ENCODE measurements at places on chromosomes 7 and 10. TPM values are rescaled to one million over a fixed set of nuclear protein-coding genes. Genes with fewer than 3 reads are reported as not detected.

GRCh38 chr7:40599836-40600235, 465.0 kb downstream of the SUGCT start:
- DNase-seq: no peak

- peak; percentile 55 for DNase-seq
Measured at GRCh38 chr7:29274146-29275017, 79.8 kb downstream of the CHN2 start.

NXPH1 gene
- polyA plus RNA-seq: not detected

- no peak for DNase-seq
Measured at GRCh38 chr10:19302117-19302516, 253.5 kb downstream of the MALRD1 start.

GRCh38 chr10:3645406-3645805, 139.6 kb downstream of the KLF6 start:
- no peak for DNase-seq

DNA sequence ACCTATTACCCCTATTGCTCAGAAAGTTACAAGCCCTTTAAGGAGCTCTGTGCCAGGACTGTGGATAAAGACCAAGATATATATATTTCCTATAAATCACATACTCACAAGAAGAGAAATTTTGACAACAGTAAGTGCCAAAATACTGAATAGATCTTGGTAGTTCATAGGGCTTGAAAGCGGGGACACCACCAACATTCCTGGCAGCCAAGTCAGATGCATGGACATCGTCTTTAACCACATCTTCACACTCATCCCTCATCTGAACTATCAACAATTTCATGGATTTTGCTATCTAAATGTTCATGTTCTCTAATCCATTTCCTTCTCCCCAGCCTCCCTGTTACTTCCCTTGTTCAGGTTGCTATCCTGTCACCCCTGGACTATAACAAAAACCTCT, 67.5 kb upstream of the LRRC17 start:
- no peak for DNase-seq

PNLIPRP1 gene
- not detected for polyA plus RNA-seq

DNA sequence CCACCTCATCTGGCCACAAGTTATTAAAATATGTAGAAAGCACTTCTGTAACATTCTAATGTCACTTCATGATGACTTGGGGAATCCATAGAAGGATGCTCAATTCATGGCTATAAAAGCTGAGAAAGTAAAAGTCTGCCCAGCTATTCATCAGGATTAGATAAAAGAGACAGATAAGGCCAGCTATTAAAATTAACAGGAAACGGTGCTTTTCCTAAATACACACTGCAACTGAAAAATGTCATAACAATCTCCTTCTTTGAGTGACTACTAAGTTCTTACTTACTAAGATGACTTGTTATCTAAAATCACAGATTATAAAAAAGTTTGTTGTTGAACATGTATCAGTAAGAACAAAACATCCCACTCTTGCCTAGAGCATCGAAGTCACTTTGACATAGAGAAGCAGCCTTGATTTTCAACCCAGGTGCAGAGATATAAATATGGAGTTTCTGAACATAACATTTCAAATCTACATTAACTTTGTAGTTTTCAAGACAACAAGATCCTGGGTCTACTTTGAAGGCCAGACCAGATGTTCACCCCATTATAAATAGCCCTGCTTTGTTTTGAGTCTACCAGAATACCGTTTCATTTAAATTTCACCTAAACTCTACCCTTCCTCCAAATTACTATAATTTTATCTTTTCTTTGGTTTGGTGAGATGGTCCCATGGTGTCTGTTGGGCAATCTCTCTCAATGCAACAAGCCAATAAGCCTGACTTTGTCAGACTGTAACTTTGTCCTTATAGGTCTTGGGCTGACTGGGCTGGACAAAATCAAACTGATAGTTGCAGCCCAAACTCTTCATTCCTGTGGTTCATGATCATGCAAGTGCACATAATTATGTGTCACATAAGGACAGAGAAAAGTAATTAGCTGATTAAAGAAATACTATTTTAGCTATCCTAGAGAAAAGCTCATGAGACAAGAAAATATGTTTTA, 24.0 kb downstream of the HYCC1 start:
- no peak for DNase-seq

GIMAP8 gene
- 5.4 TPM for polyA plus RNA-seq

- DNase-seq: no peak
Measured at GRCh38 chr10:29007748-29008610, 280.9 kb upstream of the LYZL1 start.

GRCh38 chr10:60430017-60430416, 40.3 kb upstream of the ANK3 start:
- DNase-seq: no peak

DNA sequence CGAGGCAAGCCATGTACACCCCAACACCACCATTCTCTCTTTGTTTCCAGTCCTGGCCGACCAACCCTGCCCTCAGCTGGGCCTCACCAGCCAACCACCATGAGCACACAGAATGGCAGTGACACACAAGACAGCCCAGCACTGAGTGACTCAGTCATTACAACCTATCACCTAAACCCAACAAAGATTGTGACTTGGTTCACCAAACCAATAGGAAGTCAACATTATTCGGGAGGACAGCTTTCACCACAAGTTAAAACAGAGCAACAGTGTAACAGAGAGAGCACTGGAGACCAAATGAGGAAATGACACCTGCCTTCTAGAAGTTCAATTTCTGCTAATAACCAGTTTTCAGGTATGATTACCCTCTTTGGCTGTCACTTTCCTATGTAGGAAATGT, 72.1 kb downstream of the DNMBP start:
- DNase-seq: no peak

- DNase-seq: no peak
Measured at GRCh38 chr10:93062514-93063143, 2.0 kb downstream of the CYP26C1 start.

DNA sequence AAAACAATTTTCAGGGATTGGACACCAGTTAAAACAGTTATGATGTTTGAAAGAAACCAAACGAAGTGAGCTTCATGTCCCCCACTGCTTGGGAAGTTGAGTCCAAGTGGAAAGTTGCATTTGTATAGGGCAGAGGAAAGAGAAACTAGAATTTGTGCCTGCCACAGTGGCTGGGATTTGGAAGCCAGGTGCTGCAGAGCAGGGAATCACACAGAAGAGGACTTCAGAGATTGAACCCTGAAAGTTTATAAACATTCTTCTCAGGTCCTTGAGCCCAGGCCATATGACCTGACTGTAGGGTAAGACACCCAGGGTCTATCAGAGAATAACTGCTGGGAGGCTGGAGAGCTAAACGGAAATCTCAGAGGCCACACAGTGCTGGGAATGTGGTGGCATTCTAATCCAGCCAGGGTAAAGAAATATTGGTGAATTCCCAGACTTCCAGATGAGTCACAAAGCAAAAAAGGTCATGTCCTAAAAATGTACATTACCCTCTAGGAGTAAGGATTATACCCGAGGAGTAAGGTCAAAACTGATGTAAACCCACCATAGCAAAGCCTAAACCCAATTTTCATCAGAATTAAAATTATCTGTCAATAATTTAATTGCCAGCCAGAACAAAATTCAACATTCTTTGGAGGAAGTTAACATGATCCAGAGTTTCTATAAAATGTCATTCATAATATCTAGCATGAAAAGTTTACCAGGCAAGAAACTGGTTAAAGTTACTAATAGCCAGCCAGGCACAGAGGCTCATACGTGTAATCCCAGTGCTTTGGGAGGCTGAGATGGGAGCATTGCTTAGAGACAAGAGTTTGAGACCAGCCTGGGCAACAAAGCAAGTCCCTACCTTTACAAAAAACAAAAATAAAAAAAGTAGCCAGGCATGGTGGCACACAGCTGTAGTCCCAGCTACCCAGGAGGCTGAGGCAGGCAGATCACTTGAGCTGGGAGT, 31.2 kb downstream of the TOMM7 start:
- no peak for DNase-seq

DNA sequence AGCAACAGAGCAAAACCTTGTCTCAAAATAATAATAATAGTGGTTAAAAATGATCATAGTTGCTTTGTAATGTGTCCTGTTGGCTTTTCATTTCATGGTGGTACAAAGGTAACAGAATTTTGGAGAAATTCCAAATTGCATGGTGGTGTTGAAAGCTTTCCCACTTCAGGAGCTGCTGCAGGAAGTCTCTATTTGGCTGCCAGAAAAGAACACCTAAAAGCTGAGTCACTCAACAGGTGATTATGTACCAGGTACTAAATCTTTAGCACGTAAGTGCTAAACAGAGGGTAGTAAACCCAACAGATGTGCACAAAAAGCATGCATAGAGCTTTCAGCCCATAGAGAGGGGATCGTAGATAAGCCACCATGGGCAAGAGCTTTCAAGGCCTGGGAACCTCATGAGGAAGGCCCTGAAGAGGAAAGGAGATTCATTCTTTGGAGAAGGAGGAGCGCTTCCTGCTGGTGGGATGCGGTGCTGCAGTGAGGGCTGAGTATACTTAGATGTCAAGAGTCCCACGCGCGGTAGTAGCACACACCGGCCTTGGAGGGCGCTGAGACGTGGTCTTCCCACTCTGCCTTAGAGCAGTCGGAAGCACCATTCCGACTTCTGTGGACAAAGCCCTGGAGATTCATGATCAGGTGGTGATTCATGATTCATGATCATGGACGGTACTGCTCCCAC, 118.7 kb downstream of the RALA start:
- no peak for DNase-seq

- DNase-seq: no peak
Measured at GRCh38 chr10:9311702-9312499, 1257.4 kb downstream of the GATA3 start.

DNA sequence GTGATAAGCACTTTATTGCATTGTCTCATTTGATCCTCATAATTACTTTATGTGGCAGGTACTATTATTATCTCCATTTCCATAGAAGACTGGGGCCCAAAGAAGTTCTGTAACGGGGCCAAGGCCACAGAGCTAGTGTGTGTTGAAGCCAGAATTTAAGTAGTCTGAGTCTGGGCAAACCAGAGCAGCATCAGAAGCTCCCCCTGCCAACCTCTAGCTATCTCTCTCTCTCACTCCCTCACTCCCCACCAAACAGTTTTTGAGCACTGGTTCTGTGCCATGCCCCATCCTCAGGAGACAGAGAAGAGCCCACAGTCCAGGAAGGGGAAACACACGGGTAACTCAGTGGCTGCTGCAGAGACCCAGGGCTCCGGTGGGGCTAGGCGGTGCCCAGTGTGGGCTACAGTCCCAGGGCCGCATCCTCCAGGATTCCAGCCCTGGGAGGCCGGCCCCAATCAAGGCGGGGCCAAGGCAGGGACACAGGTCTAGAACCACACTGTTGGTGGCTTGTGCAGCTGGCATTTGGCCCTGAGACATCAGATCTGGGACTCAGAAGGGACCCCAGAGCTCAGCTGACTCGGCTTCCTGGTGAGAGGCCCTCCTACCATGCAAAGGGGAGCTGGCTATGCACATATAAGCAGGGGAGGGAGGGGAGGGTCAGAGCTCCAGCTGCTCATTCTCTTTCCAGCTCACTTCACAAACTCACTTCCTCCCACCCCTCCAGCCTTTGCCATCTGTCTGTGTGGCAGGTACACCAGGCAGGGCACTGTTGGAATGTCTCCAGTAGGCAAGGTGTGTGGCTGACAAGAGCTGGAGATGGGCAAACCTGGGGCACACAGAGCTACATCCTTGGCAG, 34.4 kb downstream of the COL13A1 start:
- DNase-seq: no peak

- DNase-seq: no peak
Measured at GRCh38 chr7:75850235-75850634, 28.6 kb upstream of the RHBDD2 start.

TFEC gene
- polyA plus RNA-seq: 0.64 TPM

FLNC gene
- polyA plus RNA-seq: 707 TPM

MORN4 gene
- 5.6 TPM for polyA plus RNA-seq

GRCh38 chr7:99831595-99831994, 3.8 kb downstream of the CYP3A43 start:
- no peak for DNase-seq

DNA sequence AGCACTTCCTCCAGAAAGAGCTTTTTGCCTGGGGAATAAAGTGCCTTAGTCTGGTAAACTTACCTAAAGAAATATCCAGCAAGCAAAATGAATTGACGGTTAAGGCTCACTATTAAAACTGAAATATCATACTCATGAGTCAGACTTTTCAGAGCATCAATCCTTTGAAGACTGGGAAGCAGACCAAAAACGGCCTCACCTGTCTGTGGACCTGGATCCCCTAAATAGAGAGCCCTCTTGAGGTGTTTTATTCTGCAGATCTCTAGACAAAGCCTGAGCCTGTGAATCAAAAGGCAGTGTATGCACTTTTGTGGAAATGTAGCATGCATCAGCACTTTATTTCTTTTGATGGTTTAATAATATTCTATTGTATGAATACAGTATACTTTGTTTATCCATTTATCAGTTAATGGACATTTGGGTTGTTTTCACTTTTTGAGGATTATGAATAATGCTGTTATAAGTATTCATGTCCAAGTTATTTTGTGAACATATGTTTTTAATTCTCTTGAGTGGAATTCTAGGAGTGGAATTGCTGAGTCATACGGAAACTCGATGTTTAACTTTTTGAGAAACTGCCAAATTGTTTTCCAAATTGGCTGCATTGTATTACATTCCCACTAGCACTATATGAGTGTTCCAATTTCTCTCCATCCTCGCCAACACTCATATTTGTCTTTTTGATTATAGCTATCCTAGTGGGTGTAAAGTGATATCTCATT, 449.0 kb upstream of the IGFBP3 start:
- DNase-seq: peak; percentile 93

DNA sequence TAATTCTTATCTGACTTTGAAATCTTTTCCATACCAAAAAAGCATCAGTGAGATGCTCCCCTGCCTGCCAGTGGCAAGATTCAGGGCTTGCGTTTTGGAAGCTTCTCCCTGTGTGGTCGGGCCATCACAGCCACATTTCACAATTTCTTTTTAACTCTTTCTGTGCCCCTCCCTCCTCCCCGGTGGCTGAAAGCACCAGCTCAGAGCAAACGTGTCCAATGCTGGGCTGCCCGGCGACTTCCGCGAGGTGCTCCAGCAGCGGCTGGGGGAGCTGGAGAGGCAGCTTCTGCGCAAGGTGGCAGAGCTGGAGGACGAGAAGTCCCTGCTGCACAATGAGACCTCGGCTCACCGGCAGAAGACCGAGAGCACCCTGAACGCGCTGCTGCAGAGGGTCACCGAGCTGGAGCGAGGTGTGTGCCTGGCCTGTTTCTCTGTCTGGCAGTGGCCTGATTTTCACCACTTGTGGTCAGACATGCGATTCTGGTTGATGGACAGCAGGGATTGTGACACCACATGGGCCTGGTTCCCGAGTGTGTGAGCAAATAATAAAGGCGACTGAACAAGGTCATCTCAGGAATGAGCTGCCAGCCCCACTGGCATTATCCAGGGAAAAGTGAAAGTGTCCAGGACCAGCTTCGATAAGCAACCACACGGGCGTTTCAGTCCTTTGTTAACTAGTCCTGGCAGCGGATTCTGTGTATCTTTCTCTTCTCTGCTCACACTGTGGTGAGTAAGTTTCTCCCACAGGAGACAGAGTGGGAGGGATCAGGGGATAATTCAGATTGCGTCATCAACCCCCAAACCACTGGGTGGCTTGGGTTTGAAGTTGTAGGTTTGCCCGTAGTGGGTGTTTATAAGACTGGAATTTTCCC, 2.6 kb downstream of the NPTX2 start:
- no peak for DNase-seq

- no peak for DNase-seq
Measured at GRCh38 chr7:90530263-90530662, 60.8 kb downstream of the PTTG1IP2 start.

CACNA2D1 gene
- 107 TPM for polyA plus RNA-seq

OR9A4 gene
- polyA plus RNA-seq: not detected

Measured in muscle of arm (tissue), 14 donors.